ENCODE measurements at places on chromosomes 6 and 20.

DNA sequence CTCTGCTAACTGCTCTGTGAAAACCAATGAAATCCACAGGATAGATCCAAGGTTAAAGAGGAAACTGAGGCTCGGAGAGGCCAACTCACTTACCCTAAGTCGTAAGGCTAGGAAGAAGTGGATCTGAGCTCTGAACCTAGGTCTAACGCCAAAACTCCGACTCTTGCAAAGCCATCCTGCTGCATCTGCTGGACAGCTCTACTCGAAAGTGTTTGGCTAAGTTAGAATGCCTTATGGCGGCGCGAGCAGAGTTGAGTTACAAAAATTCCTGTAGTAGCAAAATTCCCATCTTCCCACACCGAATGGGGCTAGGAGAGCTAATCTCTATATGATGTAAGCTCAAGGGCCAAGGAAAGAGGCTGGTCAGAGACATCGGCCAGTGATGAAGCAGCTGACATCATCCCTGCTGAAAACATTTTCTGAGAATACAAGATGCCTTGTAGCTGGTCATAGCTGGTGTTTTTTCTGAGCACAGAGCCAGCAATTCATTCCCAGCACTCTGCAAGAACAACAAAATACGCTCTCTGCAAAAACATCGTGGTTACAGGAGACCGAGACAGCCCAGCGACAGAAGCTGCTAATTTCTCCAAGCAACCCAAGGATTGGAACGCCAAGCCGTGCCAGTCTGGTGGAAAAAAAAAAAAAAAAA, 1.8 kb downstream of the SPATA2 start:
- DNase-seq: no peak

- DNase-seq: no peak
These were observed 1.0 kb downstream of the SCML4 start for GRCh38 chr6:107823047-107823557.

- no peak for DNase-seq
These were observed 3.9 kb upstream of the ZBTB9 start for GRCh38 chr6:33450434-33450833.

DNA sequence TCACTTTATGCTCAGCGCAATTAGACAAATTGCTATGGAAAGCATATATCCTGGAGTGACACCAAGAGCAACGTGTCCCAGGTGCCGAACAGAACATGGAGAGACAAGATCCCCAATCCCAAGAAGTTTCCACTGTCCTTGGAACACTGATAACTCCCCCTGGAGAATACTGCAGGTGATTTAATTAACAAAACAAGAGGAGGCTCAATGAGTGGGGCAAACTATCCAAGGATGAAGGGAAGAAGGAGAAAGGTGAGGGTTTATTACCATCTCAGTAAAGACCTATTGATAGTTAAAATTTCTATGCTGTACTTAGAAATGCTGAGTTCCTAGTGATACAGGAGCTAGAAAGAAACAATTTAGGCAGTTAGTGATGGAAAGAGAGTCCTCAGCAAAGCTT, 35.7 kb downstream of the EDN1 start:
- no peak for DNase-seq

GRCh38 chr6:127939442-127940066, 38.7 kb upstream of the THEMIS start:
- no peak for DNase-seq

DNA sequence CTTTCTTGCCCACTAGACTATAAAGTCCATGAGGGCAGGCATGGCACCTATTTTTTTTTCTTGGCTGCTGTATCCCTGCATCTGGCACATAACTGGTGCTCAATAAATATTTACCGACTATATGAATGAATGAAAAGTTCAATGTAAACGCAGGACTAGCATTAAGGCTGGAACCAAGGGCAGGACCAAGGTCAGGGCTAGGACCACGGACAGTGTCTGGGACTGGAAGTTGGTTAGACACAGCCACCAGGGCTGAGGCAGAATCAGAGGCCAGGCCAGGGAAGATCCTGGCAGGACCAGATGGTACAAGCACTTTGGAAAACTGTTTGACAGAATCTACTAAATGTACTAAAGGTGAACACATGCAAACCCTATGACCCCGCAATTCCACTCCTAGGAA, 3.7 kb downstream of the TNXB start:
- DNase-seq: no peak

- DNase-seq: no peak
These were observed 217.9 kb downstream of the SAMD5 start for GRCh38 chr6:147726342-147726741.

- DNase-seq: no peak
These were observed 92.3 kb upstream of the CARMIL1 start for GRCh38 chr6:25186919-25187318.

- no peak for DNase-seq
These were observed 107.3 kb downstream of the UST start for GRCh38 chr6:148854096-148854495.

GRCh38 chr6:108916026-108916686, 67.9 kb downstream of the ARMC2 start:
- DNase-seq: no peak

DNA sequence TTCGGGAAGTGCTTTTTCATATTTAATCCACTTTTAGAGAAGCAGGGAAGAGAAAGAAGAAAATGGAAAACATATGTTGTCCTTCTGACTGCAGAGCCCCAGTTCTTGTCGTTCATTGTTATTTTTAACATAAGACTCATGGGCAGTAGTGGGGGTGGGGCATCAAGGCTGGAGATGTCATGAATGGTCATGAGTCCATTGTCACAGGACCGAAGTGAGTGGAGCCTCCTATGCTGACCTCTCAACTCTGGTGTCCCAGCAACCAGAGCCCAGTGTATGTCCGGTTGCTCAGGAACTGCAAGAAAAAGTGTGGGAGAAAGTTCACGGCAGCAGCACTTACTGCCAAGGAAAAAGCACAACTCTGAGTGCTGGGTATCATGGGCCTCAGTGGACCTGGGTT, 108.6 kb downstream of the BANF2 start:
- no peak for DNase-seq

- no peak for DNase-seq
These were observed 4.4 kb downstream of the ZNF335 start for GRCh38 chr20:45967551-45968080.

- DNase-seq: no peak
These were observed 742.1 kb downstream of the MAFB start for GRCh38 chr20:39946931-39947330.

DNA sequence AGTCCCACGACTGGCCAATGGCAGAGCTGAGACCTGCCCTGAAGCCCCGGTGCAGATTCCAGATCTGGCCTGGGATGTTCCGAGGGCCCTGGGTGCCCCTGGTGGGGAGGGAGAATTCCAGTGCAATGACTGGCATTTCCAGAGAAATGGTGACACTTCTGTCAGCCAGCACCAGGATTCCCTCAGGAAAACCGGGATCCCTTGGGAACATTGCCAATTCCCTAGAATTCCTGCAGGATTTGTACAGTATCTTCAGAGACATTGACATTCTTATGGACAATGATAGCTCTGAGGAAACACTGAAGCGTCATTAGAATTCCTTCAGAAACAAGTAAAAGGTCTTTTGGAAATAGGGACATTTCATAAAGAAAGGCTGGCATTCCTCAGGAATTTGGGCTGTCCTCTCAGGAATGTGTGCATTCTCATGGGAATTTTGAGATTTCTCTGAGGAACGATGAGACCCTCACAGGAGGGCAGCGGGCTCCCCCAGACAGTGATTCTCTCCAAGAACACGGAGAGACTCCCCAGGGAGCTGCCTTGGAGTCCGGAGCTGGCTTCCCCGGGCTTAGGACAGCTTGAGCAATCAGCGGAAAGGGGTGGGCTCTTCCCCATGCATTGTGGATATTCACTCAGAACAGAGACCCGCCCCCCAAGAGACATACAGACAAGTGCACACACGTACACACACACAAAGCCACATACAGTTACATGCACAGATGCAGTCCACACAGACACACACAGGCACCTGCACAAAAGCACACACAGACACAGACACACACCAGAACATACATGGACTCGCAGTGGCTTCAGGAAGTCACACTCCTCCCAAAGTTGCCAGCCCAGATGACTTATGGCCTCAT, 35.2 kb upstream of the BPIFA2 start:
- no peak for DNase-seq

DNA sequence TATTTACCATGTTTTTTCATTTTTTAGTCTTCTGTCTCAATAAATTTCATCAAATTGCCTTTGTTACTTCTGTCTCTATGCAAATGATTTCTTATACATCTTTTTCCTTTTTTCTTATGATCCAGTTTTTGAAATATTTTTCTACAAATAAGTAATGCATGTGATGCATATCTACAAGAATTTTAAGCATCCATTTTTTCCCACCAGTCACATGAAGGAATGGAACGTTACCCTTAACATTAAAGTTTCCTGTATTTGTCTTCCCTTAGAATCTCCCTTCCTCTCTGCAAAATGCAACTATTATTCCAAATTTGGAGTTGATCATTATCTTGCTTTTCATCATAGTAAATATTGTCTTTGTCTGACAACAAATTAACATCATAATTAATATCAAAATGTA, 35.5 kb downstream of the PSMB9 start:
- DNase-seq: no peak

DNA sequence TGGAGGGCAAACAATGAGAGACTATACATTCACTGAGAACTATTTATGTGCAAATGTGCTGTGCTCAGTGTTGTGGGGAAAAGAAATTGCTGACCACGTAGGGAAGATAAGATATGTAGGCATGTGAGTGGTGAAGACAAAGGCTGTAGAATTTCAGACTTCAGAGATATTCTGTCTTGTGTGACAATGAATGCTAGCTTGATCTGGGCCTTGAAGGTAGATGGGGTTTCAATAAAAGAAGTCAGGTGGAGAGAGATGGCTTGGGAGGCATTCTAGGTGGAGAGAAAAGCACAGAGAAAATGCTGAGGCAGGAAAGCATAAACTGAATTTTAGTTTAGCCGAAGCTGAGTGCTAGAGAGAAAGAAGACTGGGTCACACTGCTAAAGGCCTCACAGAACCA, 56.8 kb upstream of the EEF1A1 start:
- no peak for DNase-seq

- no peak for DNase-seq
These were observed 139.1 kb downstream of the COL9A1 start for GRCh38 chr6:70163795-70164194.

DNA sequence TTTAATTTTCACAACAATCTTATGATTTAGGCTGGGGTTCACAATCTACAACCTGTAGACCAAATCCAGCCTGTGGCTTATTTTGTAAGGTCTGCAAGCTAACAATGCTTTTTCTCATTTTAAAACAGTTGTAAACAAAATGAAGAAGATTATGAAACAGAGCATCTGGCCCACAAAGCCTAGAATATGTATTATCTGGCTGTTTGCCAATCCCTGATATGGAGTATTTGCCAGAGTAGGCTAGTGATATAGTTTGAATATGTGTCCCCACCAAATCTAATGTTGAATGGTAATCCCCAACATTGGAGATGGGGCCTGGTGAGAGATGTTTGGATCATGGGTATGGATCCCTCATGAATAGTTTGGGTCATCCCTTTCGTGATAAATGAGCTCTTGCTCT, 201.8 kb downstream of the DHX35 start:
- DNase-seq: no peak

DNA sequence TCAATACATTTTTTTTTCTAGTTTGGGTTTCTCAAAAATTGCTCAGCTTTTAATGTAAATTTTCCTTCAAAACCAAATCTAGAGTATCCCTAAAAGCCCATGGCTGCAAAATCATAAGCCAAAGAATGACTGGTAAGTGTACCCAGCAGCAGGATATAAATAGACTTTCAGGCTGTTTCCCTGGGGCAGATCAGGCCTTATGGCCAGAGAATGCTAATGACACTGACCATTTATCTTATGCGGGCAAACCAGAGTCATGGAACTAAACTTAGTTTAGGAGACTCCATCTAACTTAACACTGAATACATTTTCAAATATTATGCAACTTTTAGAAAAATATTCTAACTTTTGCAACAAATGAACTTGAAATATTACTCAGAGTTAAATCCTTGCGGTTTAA, 7.4 kb downstream of the OSER1 start:
- no peak for DNase-seq

DNA sequence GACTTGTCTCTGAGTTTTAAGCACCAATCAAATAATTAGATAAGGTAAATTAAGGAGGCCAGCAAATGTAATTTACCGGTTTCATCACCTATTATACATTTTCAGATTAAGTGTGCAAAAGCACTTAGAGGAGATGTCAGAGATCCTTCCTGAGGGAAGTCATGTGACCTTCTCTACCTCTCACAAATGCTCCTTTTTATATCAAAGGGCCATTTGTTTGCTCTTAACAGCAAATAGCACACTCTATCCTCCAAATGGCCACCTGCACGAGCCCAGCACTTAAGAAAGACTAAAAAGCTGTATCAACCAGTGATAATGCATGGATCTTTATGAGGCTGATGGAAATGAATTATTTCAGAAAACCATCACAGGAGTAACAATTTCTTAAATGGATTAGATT, 149.4 kb downstream of the ELOVL4 start:
- no peak for DNase-seq

- DNase-seq: no peak
These were observed 1.1 kb downstream of the LRRC1 start for GRCh38 chr6:53795702-53796450.

DNA sequence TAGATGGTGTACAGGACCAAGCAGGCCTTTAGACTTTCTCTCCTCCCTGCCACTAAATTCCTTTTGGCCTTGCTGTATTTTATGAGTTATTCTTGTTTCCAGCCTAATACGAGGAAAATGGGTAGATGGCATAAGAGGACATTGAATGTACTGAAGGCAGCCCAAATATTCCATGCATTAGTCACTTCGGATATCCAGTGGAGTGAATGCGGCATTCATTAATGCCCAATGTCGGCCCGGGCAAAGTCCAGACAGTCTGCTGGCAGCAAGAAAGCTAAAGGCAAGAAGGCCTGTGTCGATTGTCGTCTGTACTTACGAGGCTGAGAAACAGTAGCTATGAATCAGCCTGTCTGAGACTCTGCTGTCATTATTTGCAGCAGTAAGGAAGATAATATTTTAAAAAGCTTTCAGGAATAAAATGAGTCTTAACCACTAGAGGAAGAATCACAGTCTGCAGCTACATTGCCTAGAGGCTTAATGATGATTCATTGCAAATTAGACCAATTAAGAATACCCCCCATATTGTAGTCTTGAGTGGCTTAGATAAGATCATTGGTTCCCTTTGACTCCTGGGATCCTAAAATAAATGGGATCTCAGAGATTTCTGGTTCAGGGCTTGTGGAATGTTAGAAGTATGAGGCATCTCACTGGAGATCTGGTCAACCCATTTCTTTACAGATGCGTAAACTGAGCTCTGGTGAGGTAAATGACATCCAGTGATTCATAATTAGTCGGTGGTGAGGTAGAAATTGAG, 534.1 kb upstream of the JAG1 start:
- DNase-seq: no peak

DNA sequence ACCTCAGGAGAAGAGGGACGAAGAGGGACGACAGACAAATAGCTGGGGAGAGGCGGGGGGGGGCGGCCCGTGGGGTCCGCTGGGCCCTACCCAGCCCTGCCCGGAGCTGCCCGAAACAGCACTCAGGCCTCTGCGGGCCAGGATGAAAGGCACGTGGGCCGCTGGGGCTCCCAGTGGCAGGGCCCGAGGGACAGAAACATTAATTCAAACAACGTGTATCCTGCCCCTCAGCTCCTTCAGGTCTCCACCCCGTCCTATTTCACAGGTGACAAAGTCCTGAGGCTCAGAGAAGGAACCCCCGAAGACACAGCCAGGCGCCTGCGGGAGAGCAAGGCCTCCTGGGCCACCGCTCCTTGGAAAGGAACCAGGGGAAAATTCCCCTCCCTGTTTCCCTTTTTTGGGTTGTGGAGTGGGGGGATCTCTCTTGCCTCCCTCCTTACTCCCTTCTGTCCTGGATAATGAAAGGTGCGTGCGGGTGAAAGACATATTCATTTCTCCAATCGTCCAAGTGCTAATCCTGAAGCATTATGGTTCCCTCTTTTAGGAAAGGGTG, 93.3 kb downstream of the RNASET2 start:
- no peak for DNase-seq

All from NCI-H446 treated with DMSO at 0.1 percent for 48 hours (cell line).